ENCODE measurements at places on chromosomes 13 and 19.

- peak; percentile 55 for DNase-seq
These were observed 9.8 kb upstream of the ZNF544 start for GRCh38 chr19:58218899-58219298.

DNA sequence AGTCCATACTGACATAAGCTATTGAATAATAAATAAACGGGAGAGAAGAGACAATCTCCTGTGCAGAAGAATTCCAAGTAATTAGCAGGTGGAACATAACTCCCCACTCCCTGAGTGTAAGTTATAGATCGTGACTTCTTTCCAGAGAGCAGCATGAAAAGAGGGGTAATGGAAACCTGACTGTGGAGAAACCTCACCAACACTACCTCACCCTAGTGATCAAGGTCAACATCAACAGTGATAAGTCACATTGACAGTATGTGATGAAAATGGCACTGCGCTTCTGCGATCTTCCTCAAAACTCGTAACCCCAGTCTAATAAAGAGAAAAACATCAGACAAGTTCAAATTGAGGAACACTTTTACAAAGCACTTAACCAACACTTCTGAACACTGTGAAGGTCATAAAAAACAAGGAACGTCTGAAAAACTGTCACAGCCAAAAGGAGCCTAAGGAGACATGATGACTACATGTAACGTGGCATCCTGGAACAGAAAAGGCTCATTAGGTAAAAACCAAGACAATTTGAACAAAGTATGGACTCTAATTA lies 19.8 kb downstream of the CAB39L start:
- no peak for DNase-seq

GRCh38 chr13:48146636-48147035 lies 51.7 kb upstream of the MED4 start:
- no peak for DNase-seq

GRCh38 chr19:10555610-10555973 lies 10.2 kb downstream of the KRI1 start:
- DNase-seq: no peak

- DNase-seq: no peak
These were observed 14.1 kb upstream of the KLF12 start for GRCh38 chr13:74148352-74148751.

GRCh38 chr13:97423300-97424045 lies 10.5 kb upstream of the RAP2A start:
- no peak for DNase-seq

- peak; percentile 15 for DNase-seq
These were observed 740 bp downstream of the ZNF555 start for GRCh38 chr19:2841855-2842574.

DNA sequence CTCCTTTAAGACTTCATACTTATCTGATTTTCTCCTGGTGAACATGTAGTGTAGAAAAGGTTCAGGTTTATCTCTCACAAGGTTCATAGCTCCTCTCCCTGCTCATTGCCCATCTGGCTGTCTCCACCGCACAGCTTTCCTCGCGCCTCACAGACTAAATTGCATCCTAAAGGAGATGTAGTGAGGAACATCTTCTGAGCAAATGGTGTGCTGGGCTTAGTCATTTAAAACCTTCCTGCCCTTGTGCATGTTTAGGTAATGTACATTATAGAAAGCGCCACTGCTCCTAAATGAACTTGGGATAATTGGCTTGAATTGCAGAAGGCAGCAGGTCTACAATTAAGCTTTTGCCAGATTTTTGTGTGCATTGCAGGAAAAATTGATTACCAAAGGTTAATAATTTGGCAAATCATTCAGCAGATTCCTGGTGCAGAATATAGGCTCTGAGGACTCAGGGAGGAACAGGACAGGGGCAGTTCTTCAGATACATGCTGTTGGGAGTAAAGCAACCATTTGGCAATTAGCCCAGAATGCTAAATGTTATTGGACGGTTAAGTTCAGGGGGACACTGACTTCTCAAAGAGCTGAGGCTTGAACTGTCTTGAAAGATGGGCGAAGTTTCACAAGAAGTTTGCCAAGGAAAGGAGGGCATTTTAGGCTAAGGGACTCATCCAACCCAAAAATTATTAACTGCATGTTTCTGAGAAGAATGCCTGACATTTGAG lies 108.4 kb upstream of the CLDN10 start:
- no peak for DNase-seq

- DNase-seq: no peak
These were observed at the start of gene MISP for GRCh38 chr19:750640-751423. MISP (plus strand) TSS chr19:751112; CDS start chr19:756947, 5,835 bp downstream.

DNA sequence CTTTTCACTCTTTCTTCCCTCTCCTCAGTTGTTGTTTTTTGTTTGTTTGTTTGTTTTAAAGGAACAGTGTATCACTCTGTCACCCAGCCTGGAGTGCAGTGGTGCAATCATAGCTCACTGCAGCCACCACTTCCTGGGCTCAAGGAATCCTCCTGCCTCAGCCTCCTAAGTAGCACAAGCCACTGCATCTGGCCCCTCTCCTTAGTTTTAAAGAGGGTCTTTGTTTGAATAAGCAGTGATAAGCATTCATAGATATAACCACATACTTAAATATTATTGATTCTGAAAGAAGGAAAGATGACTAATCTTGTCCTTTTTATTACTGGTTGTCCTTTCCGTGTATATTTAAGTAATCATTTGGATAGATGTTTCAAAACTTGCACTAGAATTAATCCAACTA lies 26.7 kb downstream of the ERCC5 start:
- DNase-seq: no peak

DNA sequence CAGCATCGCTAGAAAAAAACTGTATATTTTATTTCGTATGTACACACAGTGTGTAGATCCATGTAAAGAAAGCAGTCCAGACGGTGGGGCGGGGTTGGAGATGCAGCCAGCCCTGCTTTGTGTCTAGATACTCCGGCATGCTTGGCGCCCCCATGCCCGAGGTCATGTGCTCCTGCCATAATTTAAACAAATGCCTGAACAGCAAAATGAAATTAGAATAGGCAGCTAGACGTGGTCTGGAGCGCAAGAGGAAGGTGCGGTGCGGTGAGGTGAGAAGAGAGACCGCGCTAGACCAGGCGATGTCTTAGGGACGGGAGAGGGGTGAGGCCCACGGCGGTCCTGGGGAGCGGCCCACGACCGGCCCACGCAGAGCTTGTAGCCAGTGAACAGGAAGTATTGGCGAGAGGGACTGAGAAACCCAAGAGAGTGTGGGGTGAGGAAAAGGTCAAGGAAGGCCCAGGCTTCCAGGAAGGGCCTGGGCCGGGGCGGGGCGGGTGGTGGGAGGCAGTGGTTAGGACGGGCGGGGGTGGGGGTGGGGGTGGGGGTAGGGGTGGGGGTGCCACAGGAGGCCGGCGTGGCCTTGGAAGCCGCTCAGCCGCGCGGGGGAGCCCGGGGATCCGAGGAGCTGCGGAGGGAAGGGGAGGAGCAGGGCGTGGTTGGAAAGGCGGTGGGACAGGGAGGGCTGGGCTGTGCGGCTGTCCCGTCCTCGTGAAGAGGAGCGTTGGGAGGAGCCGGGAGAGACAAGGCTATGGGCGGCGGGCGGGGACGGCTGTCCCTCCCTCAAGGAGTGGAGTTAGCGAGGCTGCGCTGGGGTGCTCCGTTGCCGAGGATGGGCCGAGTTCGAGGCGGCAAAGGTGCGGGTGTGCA lies 254.7 kb upstream of the SGCG start:
- no peak for DNase-seq

DNA sequence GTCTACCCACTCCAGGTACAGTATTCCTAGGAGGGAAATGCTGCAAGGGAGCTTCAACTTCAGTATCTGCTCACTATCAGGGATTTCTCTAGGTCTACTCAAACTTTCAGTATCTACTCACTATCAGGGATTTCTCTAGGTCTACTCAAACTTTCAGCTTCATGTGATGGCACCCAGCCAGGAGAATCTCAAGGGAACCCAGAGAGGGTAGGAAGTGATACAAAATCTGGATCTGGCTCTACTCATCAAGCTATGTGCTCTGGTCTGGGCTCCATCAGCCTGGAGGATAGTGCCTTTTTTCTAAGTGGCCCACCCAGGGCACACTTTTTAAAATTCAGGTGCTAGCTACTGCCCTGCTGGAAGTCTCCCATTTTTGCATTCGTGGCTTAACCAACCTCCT lies 52.3 kb upstream of the FNDC3A start:
- DNase-seq: no peak

DNA sequence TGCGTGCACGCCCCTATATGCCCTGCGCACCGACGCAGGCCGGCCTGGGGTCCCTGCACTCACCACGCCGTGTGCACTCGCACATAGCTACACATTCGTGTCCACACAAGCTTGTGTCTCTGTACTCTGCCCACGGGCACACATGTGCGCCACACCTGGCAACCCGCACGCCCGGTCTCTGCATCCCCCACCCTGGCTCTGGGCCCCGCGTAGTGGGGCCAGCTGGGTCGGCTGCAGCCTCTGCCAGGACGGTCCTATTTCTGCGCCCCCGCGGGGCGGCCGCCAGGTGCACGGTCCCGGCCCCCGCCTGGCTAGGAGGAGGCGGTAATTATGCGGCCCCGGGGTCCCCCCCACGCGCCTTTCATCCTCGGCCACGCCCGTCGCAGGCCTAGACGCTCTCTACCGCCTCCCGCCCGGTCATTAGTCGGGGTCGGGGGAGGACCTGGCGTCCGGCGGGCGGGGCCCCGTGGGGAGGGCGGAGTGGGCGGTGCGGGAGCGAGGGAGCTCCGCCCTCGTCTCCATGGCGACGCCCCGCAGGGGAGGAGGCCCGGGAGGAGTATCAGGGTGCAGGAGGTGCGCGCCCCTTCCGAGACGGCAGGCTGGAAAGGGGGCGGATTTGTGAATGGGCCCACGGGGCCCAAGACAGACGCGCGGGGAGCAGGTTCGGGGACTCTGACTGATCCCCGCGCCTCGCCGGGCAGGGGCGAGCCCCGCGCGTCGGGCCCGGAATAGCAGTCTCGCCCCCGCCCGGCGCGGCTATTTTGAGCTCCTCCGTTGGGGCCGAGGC lies 2.8 kb upstream of the CIRBP start:
- peak; percentile 93 for DNase-seq

DNA sequence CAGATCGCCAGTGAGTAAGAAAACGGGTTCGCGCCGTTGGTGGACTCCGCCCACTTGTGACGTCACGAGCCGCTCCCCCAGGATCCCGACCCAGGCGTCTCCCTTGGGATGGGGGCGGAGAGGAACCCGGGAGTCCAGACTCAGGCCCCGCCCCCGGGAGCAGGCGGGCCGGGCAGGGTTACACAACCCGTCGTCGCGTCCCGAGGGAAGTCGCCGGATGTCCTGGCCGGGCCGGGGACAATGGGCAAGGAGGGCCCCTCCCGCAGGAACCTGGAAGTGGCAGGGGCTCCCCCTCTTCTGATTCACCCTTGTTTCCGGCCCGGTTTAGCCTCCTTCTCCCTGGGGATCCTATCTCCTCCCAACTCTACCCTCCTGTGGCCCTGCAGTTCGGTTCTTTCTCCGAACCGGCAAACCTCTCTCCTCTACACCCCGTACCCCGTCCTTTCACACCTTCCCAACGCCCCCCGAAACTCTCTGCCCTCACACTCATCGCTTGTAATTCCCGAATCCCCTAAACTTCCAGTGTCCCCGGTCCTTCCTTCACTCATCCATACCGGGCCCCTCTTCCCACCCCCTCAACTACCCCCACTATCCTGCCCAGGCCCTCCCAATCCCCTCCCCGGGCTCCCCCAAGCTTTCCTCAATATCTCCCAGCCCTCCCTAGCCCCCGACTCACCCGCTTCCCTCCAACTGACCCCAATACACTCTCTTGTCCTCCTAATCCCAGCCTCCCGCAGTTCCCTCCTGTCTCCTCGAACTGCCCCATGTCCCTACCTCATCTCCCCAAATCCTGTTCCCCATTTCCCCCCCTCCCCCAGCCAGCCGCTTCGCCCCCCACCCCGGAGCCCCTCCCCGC lies 20.0 kb upstream of the ERCC1 start:
- DNase-seq: peak; percentile 96

- DNase-seq: no peak
These were observed 191.5 kb downstream of the LHFPL6 start for GRCh38 chr13:39411511-39411910.

- DNase-seq: no peak
These were observed 1.8 kb upstream of the LILRB4 start for GRCh38 chr19:54660964-54661363.

- no peak for DNase-seq
These were observed 25.5 kb upstream of the FXYD3 start for GRCh38 chr19:35090160-35090505.

DNA sequence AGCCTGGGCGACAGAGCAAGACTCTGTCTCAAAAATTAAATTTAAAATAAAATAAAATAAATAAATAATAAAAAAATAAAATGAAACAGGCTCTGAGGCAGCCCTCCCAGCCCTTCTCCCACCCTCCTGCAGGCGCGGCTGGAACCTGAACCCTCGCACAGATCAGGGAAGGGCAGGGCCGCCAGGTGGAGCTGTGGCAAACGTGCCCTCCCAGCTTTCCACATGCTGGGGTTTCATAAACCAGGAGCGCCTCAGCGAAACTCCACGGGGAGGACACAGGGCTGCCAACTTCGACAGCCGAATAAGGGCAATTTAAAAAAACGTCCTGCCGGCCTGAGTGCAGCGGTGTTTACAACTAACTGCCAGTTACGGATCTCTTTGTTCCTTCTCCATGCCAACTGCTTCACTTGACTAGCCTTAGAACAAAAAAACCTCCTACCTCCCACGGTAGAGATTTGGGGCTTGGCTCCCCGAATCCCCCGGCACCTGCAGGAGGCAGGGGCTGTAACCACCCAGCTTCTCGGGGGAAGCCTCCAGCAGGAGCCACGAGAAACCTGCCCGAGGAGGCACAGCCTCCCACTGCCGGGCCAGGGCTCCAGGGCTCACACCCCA lies 15.9 kb downstream of the ZNF787 start:
- no peak for DNase-seq

DNA sequence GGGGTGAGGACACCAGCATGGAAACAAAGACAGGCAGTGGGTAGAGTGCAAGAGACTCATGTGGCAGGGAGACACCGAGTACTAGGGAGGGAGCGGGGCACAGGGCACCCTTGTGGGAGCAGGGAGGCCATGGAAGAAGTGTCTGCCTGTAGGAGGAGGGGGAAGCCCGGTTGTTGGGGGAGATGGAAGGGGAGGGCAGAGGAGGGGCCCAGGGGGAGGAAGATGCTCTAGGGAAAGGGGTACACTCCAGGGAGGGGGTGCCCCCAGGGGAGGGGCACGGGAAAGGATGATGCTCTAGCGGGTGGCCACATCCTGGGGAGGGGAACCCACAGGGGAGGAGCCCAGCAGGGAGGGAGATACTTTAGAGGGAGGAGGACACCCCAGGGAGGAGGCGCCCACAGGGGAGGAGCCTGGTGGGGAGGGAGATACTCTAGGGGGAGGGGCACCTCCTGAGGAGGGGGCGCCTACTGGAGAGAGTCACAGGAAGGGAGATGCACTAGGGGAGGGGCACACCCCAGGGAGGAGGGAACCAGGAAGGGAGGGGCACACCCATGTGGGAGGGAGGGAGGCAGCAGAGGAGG lies 24.9 kb downstream of the CPAMD8 start:
- DNase-seq: no peak

GRCh38 chr13:41827507-41828213 lies 133.2 kb downstream of the VWA8 start:
- DNase-seq: peak; percentile 94

DNA sequence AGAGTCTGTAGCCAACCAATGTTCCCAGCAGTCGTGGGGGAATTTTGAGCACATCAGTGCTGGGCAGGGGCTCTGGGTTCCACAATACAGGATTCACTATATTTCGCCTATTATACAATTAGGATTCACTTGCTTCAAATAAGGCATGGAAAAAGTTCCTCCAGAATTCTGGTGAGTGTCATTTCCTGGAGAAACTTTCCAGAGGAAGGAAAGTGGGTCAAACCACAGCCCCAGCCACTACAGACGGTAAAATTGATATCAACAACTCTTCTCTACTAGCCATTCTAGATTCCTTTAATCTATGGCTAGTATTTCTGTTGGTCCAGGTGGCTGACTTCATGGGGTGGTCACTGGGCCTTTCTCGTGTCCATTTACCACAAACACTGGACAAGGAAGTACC lies 10.5 kb downstream of the MYCBP2 start:
- DNase-seq: no peak
